Effector memory CD8-positive, alpha-beta T cell (primary cell): ENCODE measurements at places on chromosomes 3 and 15.
A peak's percentile ranks its signal among the peaks of the same experiment; 100 is the strongest.

DNA sequence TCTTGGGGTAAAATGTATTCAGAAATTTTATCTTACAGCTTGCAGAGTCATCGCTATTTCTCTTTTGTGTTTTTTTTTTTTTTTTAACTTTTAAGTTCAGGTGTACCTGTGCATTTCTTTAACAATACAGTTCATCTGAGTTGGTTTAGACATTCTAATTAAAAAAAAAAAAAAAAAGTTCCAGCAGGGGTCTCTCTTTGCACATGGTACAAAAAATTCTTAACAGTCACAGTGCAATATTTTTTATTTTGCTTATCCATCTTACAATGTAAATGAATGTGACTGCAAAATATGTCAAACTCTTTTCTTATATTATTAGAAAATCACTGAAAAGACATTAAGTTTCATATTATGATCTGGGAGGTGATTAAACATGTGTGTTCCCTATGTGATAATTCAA is 47.5 kb upstream of the SLC9A9 start:
- DNase-seq, result no peak

DNA sequence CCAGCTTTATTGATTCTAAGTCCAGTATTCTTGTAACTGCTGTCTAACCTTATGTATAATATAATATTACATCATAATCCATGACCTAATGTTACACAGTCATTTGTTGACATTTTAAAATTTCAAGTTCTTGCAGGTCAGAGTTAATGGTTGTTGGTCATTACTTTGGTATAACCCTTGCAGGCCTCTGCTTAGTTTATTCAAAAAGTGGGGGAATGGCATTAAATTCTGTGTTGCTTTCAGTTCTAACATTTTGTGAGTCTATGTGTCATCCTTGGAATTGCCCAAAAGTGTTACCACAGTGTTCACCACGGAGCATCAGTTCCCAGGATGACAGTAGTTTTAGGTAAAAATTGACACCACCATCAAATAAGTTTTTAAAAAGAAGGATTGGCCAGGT is 174.8 kb upstream of the BCL6 start:
- DNase-seq, result no peak

DNA sequence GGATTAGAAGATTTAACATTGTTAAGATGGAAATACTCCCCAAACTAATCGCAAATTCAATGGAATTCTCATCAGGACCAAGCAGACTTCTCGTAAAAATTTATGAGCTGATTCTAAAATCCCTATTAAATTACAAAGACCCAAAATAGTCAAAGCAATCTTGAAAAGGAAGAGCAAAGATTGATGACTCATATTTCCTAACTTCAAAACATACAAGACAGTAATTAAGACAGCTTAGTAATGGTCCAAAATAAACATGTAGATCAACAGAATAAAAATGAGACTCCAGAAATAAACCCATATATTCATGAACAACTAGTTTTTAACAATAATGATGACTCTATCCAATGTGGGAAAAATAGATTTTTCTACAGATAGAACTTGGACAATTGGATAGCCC is 148.7 kb downstream of the SI start:
- no peak for DNase-seq

- DNase-seq, result no peak
Measured at GRCh38 chr15:61598655-61599054, 369.6 kb upstream of the RORA start.

DNA sequence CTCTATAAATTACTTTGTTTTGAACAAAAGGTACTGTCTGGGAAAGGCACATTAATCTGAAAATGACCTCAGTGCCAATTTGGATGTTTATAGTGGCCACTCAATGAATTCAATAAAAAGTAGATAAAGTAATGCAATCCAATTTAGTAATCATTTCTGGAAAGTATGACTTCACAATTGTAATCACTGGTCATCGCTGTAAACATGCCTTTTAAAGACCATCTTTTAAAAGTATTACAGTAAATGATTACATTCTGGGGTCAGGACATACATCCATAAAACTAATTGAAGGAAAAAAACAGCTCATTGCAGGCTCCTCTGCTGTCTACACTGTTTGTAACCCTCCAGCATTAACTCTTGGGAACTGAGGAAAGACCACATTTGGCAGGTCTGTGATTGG is 43.2 kb downstream of the HRH1 start:
- DNase-seq, result no peak

- no peak for DNase-seq
Measured at GRCh38 chr15:61393949-61394348, 164.8 kb upstream of the RORA start.

DNA sequence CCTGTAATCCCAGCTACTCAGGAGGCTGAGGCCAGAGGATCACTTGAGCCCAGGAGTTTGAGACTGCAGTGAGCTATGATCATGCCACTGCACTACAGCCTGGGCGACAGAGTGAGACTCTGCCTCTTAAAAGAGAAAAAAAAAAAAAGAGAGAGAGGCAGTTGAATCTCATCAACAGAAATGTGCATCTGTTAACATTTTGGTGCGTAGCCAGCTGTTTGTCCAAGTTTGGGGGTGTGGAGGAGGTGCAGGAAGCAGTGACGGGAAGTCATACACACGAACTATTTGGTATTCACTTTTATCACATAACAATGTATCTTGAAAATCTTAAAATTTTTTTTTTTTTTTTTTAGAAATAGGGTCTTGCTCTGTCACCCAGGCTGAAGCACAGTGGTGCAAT is 18.2 kb upstream of the CEMIP start:
- no peak for DNase-seq

DNA sequence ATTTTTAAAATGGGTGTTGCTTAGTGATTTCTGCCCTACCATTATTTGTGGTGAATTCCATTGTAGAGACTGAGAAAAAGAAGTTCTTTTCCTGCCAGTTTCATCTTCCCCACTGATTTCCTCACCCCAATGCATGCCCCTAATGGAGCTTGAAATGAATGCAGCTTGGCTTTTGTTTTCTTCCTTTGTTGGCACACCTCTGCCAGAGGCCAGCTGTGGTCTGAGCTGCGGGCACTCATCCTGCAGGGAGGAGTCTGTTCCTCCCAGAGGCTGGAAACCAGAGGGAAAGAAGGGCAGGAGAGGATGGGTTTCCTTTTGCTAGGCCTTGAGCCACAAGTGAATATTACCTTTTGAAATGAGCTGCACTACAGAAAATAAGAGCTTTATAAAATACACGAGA is 9.3 kb upstream of the ST8SIA2 start:
- no peak for DNase-seq

- no peak for DNase-seq
Measured at GRCh38 chr3:103184772-103185171, 750.0 kb downstream of the ZPLD1 start.

GRCh38 chr3:194333212-194333980 is 17.7 kb downstream of the CPN2 start:
- DNase-seq, result peak; percentile 87

GRCh38 chr3:139430493-139430892 is 41.0 kb upstream of the COPB2 start:
- DNase-seq, result no peak

DNA sequence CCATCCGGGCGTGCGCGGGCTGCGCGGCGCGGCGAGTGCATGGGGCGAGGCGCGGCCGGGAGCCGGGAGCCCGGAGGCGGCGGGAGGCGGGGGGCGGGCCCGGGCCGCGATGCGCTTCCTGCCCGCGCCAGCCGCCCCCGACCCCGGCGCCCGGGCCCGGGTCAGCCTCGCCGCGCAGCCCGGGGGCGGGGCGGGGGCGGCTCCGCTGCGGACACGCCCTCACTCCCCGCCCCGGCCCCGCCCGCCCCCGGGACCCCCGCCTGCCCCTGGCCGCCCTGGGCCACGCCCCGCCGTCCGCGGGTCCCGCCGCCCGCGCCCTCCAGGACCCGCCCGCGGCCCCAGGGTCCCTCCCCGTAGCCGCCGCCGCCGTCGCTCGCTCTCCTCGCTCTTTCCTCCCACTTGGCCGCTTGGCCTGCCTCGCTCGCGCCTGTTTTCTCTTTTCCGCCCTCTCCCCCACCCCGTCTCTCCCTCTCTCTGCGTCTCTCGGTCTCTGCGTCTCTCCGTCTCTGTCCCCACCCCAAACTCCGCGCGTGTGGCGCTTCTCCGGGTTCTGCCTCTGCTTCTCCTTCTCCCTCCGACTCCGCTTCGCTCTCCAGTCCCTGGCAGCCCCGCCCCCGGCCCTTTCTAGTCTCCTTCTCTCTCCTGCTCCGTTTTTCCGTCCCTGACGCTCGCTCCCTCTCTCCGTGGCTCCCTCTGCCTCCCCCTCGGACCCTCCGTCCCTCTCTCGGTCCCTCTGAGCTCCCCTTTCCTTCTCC is at the start of gene PLXND1:
Gene PLXND1, minus strand, starts transcription at position 41 of the 755 bp plus-strand sequence. Its CDS starts 37 bp downstream, at position 4.
- DNase-seq, result peak; percentile 51

- no peak for DNase-seq
Measured at GRCh38 chr3:194103505-194103904, 32.4 kb upstream of the HES1 start.

DNA sequence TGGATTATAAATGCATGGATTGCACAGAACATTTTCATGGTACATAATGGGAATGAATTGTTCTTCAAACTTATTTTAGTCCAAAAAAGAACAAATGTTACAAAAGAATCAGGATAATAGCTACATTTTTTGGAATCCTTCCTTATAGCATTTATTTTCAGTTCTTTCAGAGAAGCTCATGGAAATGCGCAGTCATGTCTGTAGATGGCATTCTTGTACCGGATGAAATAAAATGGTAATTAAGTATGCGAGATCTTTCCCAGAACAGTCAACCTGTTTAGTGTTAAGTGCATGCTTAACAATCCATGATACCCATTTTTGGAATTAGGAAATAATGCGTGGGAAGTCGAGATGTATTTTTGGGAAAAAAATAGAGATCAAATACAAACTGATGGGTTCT is 38.2 kb upstream of the GOLGA8B start:
- DNase-seq, result no peak

DNA sequence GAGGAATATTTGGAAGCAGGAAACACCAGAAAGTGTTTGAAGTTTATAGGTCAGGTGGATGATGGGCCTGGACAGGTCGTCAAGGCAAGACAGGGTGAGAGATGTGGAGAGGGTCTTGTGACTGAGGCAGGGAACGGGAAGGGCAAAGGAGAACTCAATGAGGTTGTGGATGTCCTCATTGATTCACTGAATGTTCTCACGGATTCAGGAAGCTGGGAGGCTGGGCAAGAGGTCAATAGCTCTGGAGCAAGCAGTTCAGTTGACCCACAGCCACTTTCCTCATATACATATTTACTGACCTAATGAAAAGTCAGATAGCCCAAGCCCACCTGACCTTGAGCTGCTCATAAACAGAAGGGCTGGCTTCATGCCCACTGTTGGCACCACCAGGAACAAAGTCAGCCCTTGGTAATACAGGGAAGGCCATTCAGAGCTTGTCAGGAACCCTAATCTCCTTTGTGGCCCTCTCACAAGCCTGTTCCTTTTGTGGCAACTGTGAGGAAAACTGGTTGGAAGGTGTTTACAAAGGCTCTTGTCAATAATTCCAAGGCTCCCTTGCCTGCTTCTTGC is 31.6 kb downstream of the ARRDC4 start:
- DNase-seq, result no peak

- peak; percentile 24 for DNase-seq
Measured at GRCh38 chr3:87167628-87168456, 59.3 kb upstream of the CHMP2B start.

GRCh38 chr15:23787346-23788105 is 100.4 kb upstream of the NDN start:
- DNase-seq, result no peak

DNA sequence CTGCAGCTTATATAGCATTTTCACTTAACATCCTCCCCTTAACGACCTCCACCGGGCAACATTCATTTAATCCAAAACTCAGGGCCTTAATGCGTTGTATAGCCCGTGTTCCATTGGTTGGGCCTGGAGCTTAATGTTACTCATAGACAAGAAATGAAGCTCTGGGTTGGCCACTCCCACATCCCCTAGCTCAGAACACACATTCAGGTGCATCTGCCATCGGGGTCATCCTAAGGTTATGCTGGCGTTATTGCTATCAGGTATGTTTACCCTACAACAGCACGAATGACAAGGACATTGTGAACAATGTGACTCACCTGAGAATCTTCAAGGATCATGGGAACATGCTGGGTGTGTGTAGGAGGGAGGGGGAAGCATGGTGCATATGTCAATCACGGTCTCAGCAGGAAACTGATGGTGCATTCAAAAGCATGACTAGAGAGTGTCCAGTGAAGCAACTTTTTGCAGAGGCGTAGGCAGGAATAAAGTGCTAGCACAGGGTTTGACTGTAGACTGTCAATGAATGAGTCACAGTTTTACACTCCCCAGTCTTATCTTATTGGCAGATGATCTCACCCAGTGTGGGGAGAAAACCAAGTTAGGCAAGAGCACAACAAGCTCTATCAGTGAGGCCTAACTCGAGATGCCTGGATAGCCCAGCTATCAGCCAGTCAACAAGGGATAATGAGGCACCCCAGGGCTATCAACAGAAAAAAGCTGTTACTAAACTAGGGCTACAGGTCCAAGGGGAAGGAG is 402.1 kb upstream of the MCTP2 start:
- DNase-seq, result no peak

DNA sequence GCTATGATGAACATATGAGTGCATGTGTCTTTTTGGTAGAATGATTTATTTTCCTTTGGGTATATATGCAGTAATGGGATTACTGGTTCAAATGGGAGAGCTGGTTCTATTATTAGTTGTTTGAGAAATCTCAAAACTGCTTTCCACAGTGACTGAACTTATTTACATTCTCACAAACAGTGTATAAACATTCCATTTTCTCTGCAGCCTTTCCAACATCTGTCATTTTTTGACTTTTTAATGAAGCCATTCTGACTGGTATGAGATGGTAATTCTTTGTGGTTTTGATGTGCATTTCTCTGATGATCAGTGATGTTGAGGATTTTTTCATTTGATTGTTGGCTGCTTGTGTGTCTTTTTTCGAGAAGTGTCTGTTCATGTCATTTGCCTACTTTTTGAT is 1124.2 kb downstream of the NAALADL2 start:
- DNase-seq, result no peak

DNA sequence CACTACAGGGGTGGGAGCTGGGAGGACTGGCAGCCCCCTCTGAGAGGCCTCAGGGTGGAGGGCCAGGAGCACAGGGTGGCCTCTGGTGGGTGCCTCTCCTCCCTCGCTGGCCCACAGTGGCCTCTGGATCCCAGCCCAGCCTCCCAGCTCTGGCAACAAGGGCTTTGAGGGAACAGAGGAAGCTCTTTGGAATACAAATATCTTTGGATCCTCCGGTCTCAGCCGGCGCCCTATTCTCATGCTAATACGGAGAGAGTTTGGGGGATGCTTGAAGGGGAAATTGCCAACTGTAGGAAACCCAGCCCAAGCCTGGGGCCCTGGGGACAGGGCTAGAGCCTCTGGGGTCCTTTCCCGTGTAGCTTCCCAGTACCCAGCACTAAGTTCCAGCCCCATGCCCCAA is 33.4 kb upstream of the INSYN1 start:
- no peak for DNase-seq

DNA sequence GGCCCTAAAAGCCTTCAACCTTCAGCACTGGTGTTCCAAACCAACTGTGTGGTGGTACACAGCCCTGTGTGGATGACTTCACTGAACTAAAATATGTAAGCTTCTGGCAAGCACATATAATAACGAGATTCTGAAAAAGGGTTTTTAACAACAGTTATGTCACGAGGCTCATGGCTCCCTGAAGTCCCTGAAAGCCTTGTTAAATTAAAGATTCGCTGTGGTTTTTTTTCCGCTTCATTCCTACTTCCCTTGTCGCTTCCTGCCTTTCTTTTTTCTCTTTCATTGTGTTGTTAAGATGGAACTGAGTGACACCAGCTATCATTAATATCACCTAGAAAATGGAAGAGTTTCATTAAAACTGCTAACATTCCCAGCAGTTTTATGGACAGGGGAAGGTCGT is 3.5 kb downstream of the RORA start:
- no peak for DNase-seq
